GM23338 (cell line): ENCODE measurements at places on chromosomes 6 and 20. TPM values are rescaled to one million over a fixed set of nuclear protein-coding genes. Genes with fewer than 3 reads are reported as not detected.
A peak's percentile ranks its signal among the peaks of the same experiment; 100 is the strongest.

The EYA4 gene
- total RNA-seq = 0.16 and 0.21 TPM in 2 replicates

GRCh38 chr20:1417273-1417672 is 24.4 kb upstream of the FKBP1A start:
- DNase-seq = no peak

The ZNF292 gene
- total RNA-seq = 39.8 and 45.7 TPM in 2 replicates

DNA sequence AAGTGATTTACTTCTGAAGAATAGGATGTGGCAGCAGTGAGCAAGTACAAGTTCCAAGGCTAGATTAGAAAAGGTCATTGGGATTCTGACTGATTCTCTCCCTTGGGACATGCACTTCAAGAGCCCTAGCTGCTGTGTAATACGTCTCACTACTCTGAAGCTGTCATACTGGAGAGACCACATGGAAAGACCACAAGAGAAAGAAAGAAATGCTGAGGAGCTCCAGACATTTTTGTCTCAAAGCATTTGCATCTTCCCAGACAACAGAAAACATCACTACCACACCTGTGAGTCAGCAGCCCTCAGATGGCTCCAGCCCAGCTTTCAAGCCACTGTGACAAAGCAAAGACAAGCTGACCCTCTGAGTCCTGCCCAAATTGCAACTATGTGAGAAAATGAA is 20.7 kb downstream of the TENT5A start:
- DNase-seq = no peak

The AMD1 gene
- total RNA-seq = 243 and 296 TPM in 2 replicates

GRCh38 chr6:34315780-34316179 is 67.0 kb upstream of the SMIM29 start:
- DNase-seq = no peak

The KCNG1 gene
- 26.3 and 31.0 TPM in 2 replicates for total RNA-seq

The PTCHD4 gene
- total RNA-seq = 0.31 and 0.66 TPM in 2 replicates

DNA sequence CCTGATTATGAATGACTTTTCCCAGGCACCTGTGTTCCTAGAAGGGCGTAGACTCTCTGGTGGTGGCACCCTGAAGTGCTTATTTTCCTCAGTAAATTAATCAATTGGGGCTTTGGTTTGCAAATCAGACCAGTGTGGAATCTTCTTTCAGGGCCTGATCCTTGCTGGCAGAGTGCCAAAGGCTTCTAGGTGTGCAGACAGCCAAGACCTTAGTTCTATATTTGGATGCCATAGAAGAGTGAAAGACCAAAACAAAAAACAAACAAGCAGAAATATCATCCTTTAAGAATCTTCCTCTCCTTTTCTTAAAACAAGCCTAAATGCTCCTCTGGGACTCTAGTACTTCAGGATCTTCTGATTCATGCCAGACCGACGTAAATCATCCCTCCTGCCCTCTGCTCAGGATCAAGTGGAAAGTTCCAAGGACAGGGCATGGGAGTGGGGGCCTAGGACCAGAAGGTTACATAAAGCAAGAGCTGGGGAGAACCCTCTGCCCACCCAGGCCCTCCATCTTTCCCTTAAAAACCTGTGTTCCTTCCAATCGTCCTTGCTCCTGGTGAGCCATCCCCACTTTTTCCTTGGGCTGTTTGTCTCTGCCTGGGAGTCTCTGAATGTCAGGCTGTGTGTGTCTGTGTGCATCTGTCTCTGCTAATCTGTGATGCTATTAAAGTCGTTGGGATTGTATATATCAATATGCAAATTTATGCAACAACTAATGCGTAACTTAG is 70.5 kb upstream of the MYLIP start:
- DNase-seq = no peak

DNA sequence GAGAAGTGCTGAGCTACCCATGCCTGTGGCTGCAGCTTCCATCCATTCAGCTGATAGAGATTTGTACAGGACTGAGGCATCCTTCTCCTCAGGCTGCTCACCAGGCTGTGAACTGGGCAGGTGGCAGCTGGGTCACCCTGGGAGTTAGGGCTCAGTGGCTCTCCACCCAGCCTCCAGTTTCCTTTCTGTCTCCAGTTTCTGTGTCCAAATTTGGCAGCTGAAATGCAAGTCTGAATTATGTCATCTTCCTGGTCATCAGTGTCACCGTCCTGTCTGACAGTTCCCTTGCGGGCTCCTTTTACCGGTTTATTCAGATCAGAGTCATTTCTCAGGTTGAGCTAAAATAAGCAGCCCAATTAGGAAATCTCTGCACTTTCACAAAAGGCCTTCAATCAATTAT is 93.3 kb downstream of the EDN1 start:
- no peak for DNase-seq

- no peak for DNase-seq
Measured at GRCh38 chr6:145372671-145373151, 362.6 kb downstream of the EPM2A start.

- DNase-seq = peak; percentile 67
Measured at GRCh38 chr6:100479179-100480035, 14.7 kb upstream of the SIM1 start.

- DNase-seq = no peak
Measured at GRCh38 chr6:140581601-140582000, 1207.2 kb upstream of the CITED2 start.

The ISM1 gene
- total RNA-seq = 0.39 and 0.63 TPM in 2 replicates

DNA sequence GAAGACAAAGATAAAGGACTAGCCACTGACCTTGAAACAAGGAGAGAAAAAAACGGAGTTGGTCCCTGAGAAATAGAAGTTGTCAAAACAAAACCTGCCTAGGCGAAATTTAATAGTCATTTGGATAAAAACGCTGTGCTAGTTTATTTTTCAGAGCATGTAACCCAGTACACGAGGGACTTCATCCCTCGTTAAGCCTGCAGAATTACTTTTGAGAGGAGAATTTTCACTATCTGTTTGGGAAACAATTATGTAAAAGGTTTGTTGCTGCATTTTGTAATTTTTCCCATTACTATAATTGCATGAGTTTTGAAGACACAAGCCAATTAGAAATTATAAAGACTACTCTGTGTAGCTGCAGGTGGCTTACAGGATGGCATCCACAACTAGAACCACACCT is 71.6 kb upstream of the MAP3K7 start:
- DNase-seq = no peak

DNA sequence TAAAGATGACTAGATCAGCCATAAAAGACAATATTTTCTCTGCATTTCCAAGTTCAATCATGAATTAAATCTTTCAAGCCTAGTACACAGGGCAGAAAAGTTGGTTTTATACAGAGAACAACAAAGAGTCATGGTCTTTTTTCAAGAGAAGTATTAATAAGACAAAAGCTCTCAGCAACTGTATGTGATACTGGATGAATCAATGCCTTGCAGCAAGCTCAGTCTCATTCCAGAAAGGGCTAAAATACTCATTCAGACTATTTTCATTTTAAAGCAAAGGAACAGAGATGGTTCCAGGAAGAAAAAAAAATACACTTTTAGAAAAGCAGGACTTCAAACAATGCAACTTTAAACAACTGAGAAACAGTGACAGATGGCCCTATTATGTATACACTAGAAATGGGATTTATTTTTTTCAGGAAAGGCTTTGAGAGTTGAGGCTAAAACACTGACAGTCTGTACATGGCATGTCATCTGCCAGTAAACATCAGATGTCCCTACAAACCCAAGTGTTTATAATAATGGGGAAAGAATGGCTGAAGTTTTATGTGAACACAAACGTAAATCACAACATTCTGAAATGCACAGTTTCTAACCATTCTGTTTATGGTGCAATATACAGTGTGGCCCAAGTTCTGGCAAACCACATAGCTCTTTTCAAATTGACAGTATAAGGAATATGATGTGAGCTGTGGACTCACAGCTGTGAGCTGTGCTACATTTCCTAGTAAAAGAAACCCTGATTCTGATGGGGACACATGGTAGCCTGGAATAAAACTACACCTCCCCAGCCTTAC is 114.3 kb upstream of the DST start:
- DNase-seq = no peak

DNA sequence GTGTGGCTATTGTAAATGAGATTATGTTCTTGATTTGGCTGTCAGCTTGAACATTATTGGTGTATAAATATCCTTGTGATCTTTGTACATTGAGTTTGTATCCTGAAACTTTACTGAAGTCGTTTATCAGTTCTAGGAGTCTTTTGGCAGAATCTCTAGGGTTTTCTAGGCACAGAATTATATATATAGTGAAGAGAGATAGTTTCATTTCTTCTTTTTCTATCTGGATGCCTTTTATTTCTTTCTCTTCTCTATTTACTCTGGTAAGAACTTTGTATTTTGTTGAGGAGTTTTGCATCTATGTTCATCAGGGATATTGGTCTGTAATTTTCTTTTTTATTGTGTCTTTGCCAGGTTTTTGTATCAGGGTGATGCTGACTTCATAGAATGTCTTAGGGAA is 589.2 kb upstream of the MAN1A1 start:
- DNase-seq = no peak

DNA sequence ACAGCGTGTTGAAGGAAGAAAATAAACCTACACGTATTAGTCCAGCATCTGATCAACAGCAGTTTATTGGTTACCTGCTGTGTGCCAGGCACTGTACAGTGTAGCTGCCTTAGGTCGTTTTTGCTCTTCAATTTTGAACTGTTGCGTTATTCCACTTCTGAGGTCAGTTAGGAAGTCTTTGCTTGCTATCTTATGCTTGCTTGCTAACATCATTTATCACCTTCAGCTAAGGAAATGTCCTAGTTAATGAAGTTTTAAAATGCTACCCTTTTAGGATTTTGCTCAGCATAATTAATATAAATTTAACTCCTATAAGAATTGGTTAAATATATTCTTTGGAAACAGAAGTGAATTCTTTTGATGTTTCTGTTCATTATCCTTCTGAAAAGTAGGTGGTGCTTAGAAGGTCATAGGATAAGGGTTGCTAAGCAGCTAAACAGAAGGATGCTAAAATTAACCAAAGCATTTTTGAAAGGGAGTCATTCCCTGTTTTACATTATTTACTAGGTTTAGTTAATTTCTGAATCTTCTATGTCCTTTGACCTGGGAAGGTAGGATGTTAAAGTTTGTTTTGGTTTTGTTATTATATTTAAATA is 3.4 kb downstream of the RREB1 start:
- no peak for DNase-seq

The SDCBP2 gene
- total RNA-seq = 4.6 and 5.3 TPM in 2 replicates

The SEMG1 gene
- 3.3 and 4.0 TPM in 2 replicates for total RNA-seq

GRCh38 chr20:2146080-2146867 is 44.6 kb downstream of the STK35 start:
- DNase-seq = no peak

DNA sequence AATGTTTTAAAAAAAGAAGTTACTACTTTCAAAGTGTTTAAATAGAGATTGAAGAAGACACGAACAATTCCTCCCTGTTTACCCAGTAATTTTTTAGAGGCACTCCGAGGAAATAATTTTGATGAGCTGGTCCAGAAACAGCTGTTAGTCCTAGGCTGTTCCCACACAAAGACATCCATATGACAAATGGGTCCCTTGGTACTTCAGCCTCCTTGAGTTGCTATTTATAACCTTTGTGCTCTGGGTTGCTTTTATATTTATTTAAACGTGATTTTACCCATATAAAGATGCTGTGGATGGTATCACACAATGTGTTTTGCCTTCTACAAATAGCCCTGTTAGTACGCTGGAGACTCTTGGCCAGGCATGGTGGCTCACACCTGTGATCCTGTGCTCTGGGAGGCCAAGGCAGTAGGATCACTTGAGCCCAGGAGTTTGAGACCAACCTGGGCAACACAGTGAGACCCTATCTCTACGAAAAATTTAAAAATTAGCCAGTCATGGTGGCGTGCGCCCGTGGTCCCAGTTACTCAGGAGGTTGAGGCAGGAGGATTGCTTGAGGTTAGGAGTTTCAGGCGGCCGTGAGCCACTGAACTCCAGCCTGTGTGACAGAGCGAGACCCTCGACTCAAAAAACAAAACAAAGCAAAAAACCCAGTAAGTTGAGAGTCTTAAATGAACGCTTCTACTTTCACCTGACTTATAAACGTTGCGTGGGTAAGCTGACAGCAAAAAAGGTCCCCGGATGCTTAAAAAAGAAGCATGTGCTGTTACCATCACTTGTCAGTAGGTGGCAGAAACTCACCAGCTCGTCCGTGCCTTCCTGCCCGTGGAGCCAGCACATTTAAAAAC is 56.9 kb upstream of the ARMH2 start:
- peak; percentile 85 for DNase-seq

DNA sequence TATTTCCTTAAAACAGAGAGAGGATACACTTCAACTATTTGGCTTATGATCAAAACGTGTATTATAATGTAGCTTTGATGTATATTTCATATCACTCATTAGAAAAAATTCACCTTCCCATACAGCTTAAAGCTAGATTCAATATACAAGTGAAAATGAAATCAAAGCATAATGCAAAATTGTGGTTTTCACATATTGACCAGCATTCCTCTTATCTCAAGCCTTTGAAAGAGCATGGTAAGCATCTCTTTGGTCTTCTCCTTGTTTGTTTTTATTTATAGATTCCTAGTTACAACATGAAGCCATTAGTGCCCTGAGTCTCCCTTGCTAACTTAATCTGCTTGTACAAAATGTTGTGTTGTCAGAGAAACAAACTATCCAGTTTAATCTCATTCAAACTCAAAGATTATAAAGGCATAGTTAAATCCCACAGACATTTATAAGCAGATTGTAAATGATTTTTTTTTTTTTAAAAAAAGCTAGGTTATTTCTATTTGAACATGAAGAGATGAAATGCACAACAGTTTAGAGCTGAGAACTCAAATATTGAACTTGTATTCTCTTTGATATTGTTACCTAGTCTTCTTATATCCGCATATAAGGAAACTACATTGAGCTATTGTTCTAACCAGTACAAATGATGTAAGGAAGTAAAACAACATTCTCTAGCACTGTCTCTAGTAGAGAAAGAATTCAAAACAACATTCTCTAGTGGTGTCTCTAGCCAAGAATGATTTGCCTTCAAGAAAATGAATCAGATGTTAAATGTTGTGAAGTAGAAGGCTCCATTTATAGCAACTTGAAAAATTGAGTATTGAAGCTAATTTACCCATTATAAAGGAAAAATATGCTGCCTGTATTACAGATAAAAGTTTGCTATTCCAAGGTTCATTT is 31.2 kb upstream of the SMIM28 start:
- DNase-seq = peak; percentile 9

DNA sequence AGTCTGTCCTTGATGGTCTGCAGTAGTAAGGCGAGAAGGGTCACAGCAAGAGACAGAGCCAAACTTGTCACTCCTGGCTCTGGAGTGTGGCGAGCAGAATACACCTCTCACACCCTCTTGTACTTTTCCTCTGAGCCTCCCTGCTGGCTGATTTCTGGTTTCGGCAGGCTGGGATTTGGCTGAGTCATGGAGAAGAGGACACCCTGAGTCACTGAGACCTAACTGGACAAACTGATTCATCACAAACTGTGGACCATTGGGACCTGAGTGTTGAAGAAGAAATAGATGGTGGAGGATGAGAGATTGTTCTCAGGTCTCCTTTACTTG is 101.7 kb downstream of the F13A1 start:
- DNase-seq = no peak
